ENCODE measurements at places on chromosomes 7 and 10. TPM values are rescaled to one million over a fixed set of nuclear protein-coding genes. Genes with fewer than 3 reads are reported as not detected.

Gene HMX2
- total RNA-seq, result 0.25 TPM

- DNase-seq, result no peak
Observed at GRCh38 chr7:101399759-101400158, 37.1 kb downstream of the COL26A1 start.

DNA sequence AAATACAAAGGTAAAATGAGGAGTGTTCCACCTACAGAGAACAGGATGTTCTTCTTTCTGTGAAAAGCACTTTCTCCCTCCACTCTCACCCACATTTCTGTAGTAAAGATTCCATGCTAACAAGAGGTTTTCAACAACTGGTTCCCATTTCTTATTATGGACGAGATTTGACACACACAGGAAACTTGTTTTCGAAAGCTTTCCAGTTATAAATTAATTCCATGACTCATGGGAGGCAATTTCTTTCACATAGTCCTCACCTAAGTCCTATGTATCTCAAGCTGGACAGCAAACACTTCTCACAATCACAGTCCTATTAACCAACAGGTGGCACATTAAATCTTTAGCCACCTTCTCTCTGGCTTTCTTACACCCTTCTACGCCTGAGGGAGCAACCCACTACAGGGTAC, 24.5 kb downstream of the RAPGEF5 start:
- no peak for DNase-seq

GRCh38 chr7:132154695-132155471, 421.4 kb downstream of the PLXNA4 start:
- DNase-seq, result no peak

DNA sequence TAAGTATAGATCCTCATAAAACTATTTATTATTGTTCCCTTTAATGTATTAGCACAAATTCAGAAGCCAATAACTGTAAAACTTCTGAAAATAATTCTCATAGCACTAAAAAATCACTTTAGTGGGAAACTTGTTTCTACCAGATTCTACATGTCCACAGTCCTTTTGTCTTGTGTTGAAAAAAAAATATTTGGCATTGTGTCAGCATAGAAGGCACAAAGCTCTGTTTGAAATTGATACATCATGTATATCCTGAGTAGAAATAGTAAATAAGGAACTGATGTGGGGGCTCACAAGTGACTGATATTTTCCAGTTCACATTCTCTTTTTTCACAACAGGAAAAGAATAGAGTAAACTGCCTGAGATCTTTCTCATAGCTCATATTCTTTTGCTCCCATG, 134.6 kb downstream of the GRM3 start:
- no peak for DNase-seq

DNA sequence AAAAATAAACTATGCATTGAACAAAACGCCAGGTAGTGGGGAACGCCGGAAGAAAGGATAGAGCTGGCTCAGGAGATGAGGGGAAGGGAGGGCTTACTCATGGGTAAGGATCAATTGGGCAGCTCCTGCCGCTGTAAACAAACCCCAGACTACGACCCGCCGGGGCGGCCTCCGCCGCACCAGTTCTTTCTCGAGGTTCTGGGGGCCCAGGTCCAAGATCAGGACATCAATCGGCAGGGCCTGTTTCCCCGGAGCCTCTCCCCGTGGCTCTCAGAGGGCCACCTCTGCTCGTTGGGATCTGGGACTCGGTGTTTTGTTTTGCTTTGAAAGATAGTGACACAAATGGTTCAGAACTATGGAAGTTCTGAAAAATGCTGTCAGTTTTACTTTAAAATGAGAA, 140.4 kb downstream of the ELFN1 start:
- DNase-seq, result peak; percentile 46

Gene TSPAN33
- 54.9 TPM for total RNA-seq

- DNase-seq, result no peak
Observed at GRCh38 chr10:24690961-24691512, 32.6 kb downstream of the ARHGAP21 start.

Gene CPXM2
- 18.1 TPM for total RNA-seq

DNA sequence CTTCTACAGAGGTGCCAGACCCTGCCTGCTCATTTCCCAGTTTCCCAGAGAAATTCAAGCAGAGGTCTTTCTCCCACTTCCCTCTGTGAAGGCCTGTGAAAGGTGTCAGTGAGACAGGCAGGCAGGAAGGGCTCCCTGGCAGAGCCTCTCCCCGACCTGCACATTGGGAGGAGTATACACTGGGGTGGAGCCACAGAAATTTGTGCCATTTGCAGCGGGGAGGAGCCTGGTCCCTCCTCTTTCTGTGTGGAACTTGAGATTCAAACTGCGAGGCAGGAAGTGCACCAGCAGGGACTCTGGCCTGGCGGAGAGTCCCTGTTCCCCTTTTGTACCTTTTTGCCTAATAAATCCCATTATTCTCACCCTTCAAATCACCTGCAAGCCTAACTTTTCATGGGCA, 54.6 kb upstream of the OPN4 start:
- peak; percentile 23 for DNase-seq

Gene NDUFB8
- 162 TPM for total RNA-seq

- peak; percentile 91 for DNase-seq
Observed at GRCh38 chr10:13707156-13707881, 120.6 kb downstream of the PRPF18 start.

DNA sequence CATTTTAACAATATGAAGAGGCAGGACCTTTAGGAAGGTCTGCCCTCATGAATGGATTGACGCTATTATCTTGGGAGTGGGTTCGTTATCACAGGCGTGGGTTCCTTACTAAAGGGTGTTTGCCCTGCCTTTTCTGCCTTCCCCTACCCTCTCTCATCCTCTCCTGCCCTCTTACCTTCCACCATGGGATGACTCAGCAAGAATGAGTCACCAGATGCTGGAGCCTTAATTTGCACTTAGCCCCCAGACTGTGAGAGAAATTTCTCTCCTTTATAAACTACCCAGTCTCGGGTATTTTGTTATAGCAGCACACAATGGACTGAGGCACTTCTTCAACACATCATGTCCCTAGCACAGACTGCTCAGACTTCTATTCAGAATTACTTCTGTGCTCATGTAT, 31.4 kb upstream of the ZNF32 start:
- no peak for DNase-seq

DNA sequence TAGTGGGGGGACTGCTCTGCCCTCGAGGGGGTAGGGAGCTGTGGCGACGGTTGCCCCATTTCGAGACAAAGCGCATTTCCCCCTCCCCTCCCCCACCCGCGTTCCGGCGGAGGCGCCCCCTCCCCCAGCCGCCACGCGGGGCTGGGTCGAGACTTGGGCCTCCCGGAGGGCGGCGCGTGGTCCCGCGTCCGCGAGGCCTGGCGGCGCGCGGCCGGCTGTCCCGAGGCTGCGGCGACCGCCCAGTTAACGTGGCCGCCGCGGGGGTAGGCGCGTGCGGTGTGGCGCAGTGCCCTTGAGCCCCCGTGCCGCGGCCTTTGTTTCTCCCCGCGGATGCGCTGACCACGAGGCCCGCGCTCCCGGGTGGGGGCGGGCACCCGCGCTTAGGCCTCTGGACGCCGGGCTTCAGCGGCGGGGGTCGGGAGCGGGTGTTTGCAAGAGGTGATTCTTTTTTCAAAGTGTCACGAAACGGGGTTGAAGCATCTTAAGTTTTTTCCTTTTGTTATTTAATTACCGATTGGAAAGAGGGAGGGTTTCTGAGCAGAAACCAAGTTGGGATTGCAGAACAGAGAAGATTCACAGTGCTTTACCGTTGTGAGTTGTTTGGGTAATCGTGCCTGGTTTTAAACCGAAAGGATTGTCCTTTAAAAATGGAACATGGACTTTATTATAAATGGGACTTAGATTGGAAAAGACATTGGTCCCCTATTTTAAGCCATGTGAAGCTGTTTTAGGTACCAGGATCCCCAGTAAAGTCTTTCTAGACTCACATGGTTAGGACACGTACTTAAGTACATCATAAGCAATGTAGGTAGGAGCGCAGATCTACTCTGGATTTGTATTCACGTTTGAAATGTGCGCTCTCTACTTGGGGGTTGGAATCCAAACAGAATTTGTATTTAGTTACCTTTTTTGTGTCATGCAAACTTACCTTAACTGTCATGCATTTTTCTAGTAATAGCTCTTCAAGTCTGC, 760 bp downstream of the CBX3 start:
- peak; percentile 76 for DNase-seq

DNA sequence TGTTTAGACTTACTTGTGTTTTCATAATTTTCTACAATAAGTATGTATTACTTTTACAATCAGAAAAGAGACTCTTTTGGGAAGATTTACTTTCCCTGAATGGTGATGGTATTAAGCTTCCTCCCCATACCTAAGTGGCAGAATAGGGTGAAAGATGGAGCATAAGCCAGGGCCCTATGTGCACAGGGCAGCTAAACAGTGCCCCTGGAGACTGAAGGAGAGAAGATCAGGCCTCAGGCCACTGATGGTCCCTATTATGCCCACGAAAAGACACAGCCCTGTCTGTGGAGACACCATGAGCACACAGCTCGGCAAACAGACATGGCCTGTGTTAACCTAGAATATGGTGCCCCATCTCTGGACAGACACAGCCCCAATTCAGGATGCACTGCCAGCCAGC, 139.4 kb downstream of the OAT start:
- DNase-seq, result no peak

DNA sequence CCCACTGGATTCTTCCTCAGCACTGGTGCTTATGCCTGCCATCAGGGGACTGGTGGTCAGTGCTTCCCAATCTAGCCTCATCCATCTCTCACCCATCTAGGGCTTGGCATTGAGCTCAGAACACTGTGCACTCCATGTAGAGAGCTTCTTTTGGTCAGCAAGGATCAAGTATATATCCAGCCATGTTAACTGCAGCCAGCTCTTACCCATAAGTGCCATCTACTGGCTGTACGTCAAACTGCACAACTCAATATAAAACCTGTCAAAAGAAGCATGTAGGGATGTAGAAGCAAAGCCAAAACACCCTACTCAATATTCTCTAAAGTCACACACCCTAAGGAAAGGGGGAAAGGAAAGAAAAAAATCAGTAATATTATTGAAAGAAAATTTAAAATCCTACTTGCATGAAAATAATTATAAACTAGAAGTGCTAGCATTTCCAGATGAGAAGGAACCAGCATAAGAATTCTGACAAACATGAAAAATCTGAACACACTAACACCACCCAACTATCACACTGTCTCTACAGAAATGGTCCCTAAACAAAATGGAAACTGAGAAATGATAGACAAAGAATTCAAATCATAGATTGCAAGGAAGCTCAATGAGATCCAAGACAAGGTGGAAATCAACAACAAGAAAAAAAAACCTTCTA, 531.1 kb upstream of the STEAP1 start:
- peak; percentile 43 for DNase-seq

DNA sequence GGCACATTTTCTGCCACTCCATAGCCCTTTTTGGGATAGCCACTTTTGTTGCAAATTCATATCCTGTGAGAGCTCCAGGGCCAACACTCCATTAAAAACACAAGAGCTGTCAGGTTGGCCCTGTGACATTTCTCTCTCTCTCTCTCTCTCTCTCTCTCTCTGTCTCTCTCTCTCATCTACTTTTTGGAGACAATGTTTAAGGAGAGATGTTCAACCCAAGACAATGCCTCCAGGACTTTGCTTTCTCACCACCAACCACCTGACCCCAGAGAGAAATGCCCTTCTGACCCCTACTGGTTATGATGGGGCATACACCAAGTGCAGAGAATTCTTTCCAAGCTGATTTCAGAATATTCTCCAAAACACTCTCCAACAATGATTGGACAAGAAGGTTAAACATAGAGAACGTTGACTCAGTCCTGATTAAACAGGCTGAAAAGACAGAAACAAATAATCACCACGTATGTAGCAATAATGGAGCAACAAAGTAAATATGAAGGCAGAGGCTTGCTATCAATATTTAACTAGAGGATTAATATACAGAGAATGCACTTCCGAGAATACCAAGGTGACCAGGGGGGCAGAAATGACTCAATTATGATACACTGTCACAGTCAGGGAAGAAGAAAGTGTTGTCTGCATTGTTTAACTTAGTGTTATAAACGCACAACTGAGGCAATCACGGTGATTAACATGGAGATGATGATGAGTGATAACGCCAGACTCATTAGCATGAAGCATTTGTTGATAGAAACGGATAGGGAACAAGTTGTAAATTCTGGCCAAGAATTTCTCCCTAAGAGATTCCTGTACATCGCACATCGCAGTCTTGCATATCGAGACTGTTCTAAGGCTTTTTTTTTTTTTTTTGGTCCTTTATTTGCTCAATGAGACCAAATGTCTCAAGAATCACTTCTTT, 178.5 kb downstream of the NRP1 start:
- DNase-seq, result no peak

Gene AMPH
- total RNA-seq, result 1.2 TPM

DNA sequence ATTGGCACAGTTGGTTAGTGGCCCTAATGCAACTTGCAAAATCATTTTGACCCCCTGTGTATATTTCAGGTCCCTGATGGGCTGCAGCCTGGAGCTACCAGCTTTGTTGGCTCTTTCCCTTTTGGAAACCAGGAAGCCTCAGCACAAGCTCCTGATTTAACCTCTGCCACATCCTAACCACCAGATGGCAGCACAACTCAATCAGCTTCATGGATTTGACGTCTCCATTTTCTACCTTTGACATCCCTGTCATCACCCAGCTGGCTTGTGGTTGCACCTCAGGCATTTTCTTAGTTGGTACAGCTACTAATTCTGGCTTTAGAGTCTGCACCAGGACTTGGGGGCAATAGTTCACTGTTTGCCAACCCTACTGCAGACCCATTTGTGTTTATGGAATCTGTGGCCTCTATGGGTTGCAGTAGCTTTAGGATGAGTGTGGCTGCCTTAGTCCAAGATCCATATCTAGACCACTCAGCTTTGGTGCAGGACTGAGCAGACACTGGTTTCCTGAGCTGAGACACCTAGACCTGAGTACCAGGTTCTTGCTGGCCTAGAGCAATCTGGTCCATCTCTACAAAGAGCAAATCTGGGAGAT, 456.2 kb downstream of the REEP3 start:
- peak; percentile 61 for DNase-seq

GRCh38 chr7:30196408-30196807, 61.6 kb downstream of the MTURN start:
- no peak for DNase-seq

DNA sequence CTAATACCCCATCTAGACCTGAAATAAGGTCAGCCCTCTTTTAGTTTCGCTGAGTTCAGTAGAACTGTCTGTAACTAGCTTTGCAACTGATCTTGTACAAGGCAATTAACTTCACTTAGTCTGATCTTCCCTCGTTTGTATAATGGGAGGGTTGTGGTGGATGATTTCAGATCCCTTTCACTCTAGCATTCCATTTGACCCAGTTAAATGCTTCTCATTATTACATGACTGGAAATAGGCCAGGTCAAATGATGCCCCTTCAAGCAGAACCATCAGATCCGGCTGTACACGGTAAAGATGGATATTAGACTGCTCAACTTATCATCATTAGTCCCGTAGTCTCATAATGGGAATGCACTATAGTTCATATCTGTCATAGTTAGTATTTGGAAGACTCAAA, 1009.0 kb downstream of the LRMDA start:
- DNase-seq, result no peak

Gene STK31
- 0.44 TPM for total RNA-seq

Gene IFIT1B
- total RNA-seq, result not detected

Gene ARHGEF35
- 22.1 TPM for total RNA-seq

- DNase-seq, result no peak
Observed at GRCh38 chr10:22667093-22667480, 47.3 kb downstream of the PIP4K2A start.

- DNase-seq, result no peak
Observed at GRCh38 chr10:33052915-33053810, 95.1 kb upstream of the ITGB1 start.

GRCh38 chr10:20354166-20354565, 537.9 kb downstream of the PLXDC2 start:
- no peak for DNase-seq

Gene GLCCI1
- 25.2 TPM for total RNA-seq

GRCh38 chr10:71817831-71818655, 33.0 kb downstream of the PSAP start:
- no peak for DNase-seq

Measured in kidney (tissue), 22 donors.